ENCODE measurements at places on chromosomes 7 and 10. TPM values are rescaled to one million over a fixed set of nuclear protein-coding genes. Genes with fewer than 3 reads are reported as not detected.

The GRM3 gene
- total RNA-seq: not detected

The MYL10 gene
- total RNA-seq: not detected

The TAS2R5 gene
- 3.8 TPM for total RNA-seq

The TMEM178B gene
- 49.9 TPM for total RNA-seq

The SRRM3 gene
- total RNA-seq: 1.5 TPM

The NUTM2E gene
- not detected for total RNA-seq

The ANKRD2 gene
- total RNA-seq: not detected

The TNKS2 gene
- total RNA-seq: 99.7 TPM

The MMP21 gene
- 0.67 TPM for total RNA-seq

The GDF2 gene
- not detected for total RNA-seq

The SFR1 gene
- 12.1 TPM for total RNA-seq

The CPA2 gene
- not detected for total RNA-seq

The ZNF736 gene
- 38.2 TPM for total RNA-seq

The BTBD16 gene
- total RNA-seq: 0.11 TPM

The CLCN1 gene
- total RNA-seq: not detected

The GGCT gene
- total RNA-seq: 33.5 TPM

The PROSER2 gene
- total RNA-seq: 14.9 TPM

The TMEM196 gene
- not detected for total RNA-seq

The EVX1 gene
- total RNA-seq: not detected

The KLHDC10 gene
- total RNA-seq: 27.4 TPM

The WNT2 gene
- 0.89 TPM for total RNA-seq

The BLNK gene
- total RNA-seq: 15.9 TPM

The GRID2IP gene
- 0.46 TPM for total RNA-seq

The PLPP4 gene
- 2.7 TPM for total RNA-seq

The DGKB gene
- 2.1 TPM for total RNA-seq

The TMEM270 gene
- not detected for total RNA-seq

The TFR2 gene
- total RNA-seq: not detected

The OR6V1 gene
- not detected for total RNA-seq
